Stimulated activated CD8-positive, alpha-beta memory T cell treated with anti-CD3 and anti-CD28 coated beads, Interleukin-4, amount 100 ng/mL, for 24 hours (primary cell): ENCODE measurements at places on chromosomes 3 and 15.

GRCh38 chr3:107263269-107264021 lies 113.8 kb upstream of the CCDC54 start:
- no peak for DNase-seq

DNA sequence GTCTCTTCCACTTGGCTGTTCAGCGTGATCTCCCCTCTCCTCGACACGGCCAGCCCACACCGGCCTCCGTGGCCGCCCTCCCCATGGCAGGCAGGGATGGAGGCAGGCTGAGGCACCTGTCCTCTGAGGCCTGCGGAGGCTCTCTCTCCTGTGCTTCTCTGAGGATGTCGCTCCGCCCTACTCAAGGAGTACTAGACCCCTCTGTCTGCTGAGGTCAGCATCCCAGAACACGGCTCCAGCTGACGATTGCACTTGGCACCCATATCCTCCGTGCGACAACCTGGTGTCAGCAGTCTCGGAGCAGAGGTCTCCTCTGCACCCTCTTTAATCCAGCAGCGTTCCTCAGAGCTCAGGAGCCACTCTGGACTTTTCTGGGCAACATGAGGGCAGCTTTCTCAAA lies 322.6 kb downstream of the OCA2 start:
- DNase-seq = no peak

DNA sequence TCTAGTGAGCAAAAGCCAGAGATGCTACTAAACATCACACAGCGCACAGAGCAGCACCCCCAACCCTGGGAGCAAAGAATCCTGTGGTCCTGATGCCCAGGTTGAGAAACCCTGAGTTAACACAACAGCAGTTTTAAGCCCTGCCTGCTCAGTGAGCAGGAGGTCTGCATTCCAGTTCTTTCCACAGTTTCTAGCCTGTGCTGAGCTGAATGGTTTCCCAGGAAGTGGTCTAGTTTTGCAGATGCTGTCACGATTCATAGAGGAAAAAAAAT lies 171.1 kb upstream of the PROK2 start:
- no peak for DNase-seq

- no peak for DNase-seq
Measured at GRCh38 chr15:26628879-26629529, 143.9 kb downstream of the GABRB3 start.

- DNase-seq = no peak
Measured at GRCh38 chr3:11211531-11212298, 57.4 kb downstream of the HRH1 start.

DNA sequence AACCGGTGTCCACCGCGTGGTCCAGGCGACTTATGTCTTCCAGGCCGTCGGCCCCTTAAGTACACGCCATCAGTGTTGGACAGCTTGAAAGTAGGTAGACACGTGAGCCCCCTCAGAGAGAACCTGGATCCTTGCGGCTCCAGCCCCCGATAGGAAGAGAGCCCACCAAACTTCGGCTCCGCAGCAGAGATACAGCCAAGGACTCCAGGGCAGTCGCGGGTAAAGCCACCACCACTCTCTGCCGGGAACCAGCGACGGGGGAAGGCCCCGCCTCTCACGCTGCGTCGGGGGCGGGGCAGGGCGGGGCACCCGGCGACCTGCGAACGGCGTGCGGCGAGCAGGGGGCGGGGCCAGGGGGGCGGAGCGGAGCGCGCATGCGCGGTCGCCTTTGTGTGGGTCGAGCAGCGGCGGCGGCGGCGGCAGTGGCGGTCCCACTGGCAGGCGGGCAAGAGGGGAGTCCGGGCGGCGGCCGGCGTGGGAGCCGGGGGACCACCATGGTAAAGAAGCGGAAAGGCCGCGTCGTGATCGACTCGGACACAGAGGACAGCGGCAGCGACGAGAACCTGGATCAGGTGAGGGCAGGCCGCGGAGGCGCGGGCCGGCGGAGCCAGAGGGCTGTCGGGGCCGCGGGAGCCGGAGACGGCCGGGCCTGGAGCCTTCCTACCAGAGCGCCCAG lies at the start of gene RTF1:
TSS of gene RTF1 (plus strand) at position 354 of the 676 bp plus-strand sequence. CDS start at position 375, 21 bp downstream.
- peak; percentile 96 for DNase-seq

GRCh38 chr3:113552851-113553250 lies 20.5 kb downstream of the SIDT1 start:
- no peak for DNase-seq

GRCh38 chr3:164897342-164897741 lies 181.0 kb downstream of the SI start:
- no peak for DNase-seq

- no peak for DNase-seq
Measured at GRCh38 chr3:156161172-156161571, 40.8 kb downstream of the KCNAB1 start.

DNA sequence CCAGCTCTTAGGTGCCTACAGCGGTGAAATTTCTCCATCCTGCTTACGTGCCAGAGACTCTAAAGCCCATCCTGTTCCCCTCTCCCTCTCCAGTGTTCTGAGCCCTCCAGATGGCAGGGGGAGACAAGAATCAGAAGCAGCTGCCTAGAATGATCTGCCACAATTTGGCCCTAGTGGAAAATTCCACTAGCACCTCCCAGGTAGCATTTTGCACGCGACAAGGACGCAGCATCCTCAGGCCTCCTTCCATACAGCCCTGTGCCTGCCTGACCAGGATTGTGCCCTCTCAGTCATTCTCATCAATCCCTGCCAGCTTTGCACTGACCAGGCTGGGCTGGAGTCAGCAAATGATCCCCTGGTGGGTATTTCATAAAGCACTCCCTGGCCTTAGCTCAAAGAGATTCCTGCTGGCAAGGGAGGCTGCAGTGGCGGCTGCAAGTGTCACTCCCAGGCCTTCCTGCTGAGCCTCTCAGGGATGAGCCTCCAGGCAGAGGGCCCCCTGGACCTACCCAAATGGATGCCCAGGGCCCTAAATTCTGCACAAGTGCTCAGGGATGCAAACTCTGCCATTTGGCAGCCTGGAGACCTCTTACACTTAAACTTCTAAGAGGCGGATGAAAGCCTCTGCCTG lies 130.2 kb upstream of the ATP2B2 start:
- no peak for DNase-seq

- DNase-seq = no peak
Measured at GRCh38 chr3:43249405-43249804, 36.9 kb upstream of the SNRK start.

GRCh38 chr3:117553461-117553860 lies 843.9 kb downstream of the TUSC7 start:
- no peak for DNase-seq

- DNase-seq = no peak
Measured at GRCh38 chr3:147701195-147701594, 292.0 kb downstream of the ZIC1 start.

DNA sequence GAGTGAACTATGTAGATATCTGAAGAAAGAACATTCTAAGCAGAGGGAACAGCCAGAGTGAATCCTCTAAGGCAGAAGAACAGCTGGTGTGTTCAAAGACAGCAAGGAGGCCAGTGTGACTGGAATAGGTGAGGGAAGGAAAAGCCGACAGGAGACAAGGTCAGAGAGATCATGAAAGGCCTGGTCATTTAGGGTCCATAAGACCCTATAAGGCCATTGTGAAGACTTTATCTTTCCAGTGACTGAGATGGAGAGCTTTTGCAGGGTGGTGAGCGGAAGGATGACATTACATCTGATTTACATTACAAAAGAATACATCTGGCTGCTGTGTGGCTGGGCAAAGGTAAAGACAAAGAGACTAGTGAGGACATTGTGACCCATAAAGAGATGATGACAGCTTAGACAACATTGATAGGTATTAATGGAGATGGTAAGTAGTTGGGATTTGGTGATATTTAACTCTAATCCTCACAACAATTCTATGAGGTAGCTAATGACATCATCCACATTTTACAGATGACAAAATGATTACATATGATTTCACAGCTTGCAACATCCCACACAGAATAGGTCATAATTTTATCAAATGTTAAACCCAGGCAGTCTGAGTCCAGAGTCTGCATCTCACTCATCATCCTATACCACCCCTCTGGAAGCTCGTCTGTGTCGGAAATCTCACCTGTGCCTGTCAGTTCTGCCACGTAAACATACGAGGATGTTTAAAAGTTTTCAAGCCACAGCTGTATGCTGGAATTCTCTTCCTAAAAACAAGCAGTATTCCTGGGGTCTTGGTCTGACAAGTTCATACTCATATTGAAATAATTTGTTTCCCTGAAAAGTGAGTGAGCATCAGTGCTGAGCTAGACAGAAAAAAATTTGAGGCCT lies 70.2 kb upstream of the PIK3R4 start:
- no peak for DNase-seq
